ENCODE measurements at places on chromosomes 12 and 14.

GRCh38 chr12:74770552-74770951 is 232.9 kb downstream of the ATXN7L3B start:
- H3K27me3 ChIP-seq: no peaks in the 10 kb centered on the region
- H3K27ac ChIP-seq: no peak overlapping the region
- H3K4me1 ChIP-seq: no peaks in the 10 kb centered on the region
- DNase-seq: no peak
- no peak overlapping the region for H3K4me3 ChIP-seq

DNA sequence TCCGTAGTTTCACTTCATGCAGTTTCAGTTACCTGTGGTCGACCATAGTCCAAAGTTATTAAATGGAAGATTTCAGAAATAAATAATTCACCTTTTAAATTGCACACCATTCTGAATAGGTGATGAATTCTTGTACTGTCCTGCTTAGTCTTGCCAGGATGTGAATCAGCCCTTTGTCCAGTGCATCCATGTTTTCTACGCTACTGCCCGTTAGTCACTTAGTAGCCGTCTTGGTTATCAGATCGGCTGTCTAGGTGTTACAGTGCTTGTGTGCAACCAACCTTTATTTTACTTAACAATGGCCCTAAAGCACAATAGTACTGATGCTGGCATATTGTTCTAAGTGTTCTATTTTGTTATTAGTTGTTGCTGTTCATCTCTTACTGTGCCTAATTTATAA is 146.7 kb downstream of the ACSS3 start:
- no peaks in the 10 kb centered on the region for H3K36me3 ChIP-seq
- no peak for DNase-seq
- no peaks in the 10 kb centered on the region for H3K27me3 ChIP-seq
- no peak overlapping the region for H3K27ac ChIP-seq
- no peaks in the 10 kb centered on the region for H3K4me1 ChIP-seq
- H3K4me3 ChIP-seq: no peak overlapping the region

DNA sequence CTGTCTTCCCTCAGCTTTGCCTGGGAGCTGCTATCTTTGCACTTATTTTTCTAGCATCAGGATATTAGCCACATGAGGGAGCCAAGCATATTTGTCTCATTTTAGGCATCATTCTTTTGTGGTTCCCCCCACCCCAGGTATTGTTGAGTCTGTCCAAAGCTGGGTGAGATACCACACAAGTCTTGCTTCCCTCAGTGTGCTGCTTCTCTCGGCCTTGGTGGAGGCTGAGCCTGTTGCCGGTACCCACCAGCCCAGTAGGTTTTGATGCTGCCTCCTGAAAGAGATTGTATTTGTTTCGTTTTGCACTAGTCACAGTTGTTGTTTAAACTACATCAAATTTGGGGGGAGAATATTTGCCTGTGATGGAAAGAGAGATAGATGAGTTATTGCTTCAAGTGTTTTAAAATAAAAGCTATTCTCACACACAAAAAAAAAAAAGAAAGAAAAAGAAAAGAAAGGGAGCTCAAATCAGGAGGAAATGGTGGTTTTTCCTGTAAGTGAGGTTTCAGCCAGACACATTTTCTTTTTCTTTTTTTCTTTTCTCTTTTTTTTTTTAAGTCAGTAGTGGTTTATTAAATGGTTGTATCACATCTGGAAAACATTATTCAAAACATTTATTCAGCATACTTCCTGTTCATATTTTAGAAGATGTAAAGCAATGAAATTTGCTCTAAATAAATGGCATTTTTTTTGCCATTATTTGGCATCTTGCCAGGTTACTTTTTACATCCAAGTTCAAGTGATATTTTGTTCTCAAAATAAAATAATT is 58.5 kb downstream of the SLC4A8 start:
- H3K4me3 ChIP-seq: peak overlapping the region; percentile 32
- H3K4me1 ChIP-seq: peaks cover 53% of the 10 kb centered on the region
- peak overlapping the region; percentile 90 for H3K27ac ChIP-seq
- H3K27me3 ChIP-seq: no peaks in the 10 kb centered on the region
- peaks cover 29% of the 10 kb centered on the region for H3K36me3 ChIP-seq
- peak; percentile 70 for DNase-seq

DNA sequence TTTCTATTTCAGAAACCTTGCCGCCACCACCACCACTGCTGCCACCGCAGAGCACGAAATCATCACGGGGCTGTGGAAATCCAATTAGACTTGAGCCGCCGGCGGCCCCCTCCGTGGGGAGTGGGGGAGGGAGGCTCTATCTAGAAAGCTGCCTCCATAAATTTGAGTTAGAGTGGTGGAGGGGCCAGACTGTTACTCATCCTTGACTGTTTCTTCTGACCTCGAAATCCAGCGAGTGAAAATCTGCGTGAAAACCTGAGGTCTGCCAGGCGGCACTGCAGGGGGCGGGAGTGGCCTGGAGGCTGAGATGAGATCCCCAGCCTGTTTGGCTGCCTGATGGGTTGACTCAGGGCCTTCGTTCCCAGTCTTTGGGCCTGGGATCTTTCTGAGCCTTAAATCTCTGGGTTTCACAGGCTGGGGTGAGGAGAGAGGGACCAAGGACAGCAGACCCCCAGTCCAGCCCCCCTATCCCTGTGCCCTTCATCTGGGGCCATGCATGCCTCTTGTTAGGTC is 29.9 kb downstream of the TSPAN9 start:
- no peak overlapping the region for H3K27ac ChIP-seq
- H3K36me3 ChIP-seq: no peaks in the 10 kb centered on the region
- peaks cover 4% of the 10 kb centered on the region for H3K27me3 ChIP-seq
- no peaks in the 10 kb centered on the region for H3K4me1 ChIP-seq

GRCh38 chr14:89956661-89957009 is 908 bp downstream of the TDP1 start:
- peaks cover 72% of the 10 kb centered on the region for H3K4me1 ChIP-seq
- no peak for DNase-seq
- H3K36me3 ChIP-seq: peaks cover 44% of the 10 kb centered on the region
- H3K4me3 ChIP-seq: peak overlapping the region; percentile 97
- H3K27me3 ChIP-seq: peaks cover 3% of the 10 kb centered on the region
